ENCODE measurements at places on chromosomes 16 and 17.
A peak's percentile ranks its signal among the peaks of the same experiment; 100 is the strongest.

DNA sequence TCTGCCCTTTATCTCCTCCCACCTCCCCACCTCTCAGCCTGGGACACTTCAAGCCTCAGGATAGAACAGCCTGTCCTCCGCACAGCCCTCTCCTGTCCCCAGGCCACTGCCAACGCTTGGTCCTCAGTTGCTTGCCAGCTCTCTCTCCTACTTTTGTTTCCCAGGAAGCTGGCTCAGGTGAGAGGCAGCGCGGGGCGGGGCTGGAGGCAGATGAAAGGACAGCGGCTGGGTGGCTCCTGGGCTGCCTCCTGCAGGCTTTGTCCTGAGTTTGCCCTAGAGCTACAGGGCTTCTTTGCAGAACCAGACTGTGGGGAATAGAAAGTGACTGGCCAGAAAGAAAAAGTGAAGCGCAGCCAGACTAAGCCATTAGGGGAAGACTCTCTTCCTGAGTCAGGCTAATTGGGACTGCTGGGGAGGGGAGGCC is 48.2 kb upstream of the CDC42EP4 start:
- no peak for DNase-seq

DNA sequence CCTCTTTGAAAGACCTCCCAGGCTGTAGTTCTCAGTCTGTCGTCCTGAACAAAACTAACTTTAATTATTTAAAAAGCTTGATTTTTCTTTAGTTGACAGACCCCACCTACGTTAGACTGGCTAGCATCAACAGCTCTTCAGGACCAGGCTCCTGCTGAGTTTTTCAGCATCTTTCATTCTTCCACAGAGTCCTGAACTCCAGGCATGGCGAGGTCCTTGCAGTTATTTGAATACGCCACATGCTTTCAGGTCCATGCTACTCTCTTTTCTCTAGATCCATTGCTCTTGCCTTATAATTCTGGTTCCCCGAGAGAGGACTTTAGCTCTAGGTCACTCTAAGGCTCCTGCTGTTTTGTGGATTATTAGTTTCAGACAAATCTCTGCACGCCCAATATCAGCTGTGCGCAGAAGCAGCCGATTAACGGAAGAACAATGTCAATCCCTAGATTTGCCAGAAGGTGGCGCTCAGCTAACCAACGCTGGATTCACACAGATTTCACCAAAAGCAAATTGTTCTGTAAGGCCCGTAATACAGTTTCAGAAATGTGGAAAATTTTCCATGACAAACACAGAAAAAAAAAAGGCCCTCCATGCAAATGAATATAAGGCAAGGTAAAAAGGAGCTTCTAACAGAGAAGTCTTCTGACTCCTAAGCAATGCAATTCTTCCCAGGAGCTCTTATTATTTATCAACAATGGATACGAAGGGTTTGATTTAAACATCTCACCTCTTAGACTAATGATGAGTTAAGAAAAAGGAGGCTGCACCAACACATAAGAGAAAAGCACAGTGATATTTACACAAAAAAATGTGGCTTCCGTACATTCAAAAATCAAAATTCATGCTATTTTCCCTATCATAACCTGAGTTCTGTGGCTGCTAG is 33.5 kb upstream of the BCO1 start:
- no peak for DNase-seq

DNA sequence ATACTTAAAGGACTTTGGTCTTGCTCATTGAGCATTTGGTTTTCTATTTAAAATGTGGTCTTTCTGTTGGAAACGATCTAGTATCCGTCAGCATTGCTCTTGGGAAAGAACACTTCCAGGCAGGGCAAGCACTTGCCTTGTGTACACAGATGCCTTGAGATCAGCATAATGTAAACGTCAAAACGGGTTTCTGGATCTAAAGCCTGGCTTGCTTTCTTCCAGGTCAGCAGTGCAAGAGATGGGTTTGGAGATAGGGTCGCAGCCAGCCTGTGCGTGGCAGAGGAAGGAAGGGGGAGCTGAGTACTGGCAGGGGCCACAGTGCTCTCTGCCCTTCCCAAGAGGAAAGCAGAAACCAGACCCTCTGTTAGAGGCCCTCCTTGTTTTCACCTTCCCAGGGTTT is 175.5 kb downstream of the LGALS9B start:
- DNase-seq: no peak

DNA sequence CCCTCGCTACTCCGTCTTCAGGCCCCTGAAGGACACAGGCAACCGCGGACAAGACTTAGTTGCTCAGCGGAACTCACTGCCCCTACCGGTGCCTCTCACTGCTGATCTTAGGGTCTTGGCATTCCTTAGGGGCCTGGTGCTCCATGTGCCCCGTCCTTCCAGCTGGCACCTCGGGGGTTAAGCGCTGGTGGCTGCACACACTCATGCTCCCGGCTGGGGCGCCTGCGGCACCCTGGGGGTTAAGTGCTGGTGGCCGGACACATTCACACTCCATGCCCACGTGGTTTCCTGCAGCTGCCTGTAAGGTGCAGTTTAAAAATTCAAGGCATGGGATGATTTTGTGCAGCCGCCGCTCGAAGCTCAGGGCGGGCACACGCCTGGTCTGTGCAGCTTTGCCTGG is 45.1 kb downstream of the BAIAP2 start:
- no peak for DNase-seq

DNA sequence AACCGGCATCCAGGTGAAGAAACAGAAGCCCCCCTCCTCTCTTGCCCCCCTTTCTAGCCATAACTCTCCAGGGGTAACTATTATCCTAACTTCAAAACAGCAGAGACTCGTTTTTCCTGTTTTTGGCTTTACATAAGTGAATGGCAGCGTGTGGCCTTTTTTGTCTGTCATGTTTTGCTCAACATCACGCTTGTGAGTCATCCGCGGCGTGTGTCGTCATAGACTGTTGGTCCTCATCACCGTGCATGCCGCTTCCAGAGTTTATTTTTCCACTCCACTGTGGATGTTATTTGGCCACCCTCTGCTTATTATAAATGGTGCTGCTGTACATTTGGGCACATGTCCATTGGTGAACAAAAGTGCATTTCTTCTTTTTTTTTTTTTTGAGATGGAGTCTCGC is 52.6 kb downstream of the ERN1 start:
- no peak for DNase-seq

DNA sequence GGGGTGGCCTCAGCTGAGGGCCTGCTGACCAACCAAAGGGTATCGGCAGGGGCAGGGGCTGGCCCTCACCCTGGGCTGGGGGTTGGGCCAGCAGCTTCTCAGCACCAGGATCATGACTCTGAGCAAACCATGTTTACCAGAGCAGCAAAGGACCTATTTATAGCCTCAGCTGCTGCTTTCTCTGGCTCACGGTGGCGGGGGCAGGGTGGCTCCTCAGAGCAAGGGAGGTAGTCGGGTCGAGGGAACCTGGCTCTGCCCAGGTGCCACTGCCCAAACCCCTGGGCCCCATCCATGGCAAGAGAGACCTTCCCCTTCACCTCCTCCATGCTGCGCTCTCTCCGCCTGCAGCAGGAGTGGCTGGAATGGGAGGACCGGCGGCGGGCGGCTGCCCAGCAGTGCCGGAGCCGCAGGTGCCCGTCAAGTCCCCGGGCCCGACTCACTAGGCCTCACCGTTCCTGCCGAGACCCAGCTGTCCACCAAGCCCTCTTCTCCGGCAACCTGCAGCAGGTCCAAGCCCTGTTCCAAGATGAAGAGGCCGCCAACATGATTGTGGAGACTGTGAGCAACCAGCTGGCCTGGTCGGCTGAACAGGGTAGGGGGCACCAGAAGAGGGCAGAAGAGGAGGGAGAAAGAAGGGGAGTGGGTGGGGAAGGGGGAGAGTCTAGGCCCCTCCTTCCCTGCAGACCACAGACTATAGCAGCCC is at the start of gene ASB16:
Gene ASB16 (plus strand): TSS at position 206 of the 703 bp plus-strand sequence. CDS start 86 bp downstream, at position 292.
- no peak for DNase-seq

GRCh38 chr17:81935709-81936084 is 1.4 kb downstream of the PYCR1 start:
- DNase-seq: no peak

DNA sequence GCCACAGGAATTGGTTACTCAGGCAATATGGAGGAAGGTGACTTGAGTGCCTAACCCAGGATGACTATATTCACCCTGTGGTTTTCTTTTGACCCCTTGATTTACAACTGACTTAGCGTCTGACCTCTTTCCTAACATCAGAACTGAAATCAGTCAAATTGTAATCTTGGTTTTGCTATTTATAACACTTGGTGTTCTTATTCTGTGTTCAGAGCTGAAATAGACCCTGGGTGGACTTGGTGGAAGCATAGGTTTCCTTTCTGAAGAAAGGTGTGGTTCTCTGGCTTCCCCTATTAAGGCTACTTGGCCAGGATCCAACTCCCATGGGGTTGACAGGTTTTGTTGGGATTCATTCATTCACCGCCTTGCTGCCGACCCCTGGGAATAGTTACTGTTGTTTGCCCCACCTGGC is 80.8 kb downstream of the CLEC16A start:
- no peak for DNase-seq

- no peak for DNase-seq
These were observed 23.6 kb upstream of the ATF7IP2 start for GRCh38 chr16:10362077-10362863.

- DNase-seq: no peak
These were observed 89.9 kb downstream of the C16orf78 start for GRCh38 chr16:49463529-49463928.

DNA sequence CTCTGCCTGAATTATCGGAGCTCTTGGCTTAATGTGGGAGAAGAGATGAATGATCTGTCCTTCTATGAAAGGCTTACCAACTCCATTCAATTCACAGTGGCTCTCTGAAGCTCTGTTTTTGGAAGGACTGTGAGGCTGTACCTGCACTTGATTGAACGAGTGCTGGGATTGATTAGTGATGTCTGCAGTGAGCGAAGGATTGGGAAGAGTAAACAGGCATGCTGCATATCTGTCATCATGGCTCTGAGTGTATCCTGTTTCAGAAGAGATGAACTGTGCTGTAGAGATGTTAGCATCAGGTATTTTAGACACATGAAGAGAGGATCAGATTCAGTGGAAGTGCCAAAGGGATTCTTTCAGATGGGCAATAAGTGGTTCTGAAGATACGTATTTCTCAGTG is 564.0 kb downstream of the MAF start:
- no peak for DNase-seq

DNA sequence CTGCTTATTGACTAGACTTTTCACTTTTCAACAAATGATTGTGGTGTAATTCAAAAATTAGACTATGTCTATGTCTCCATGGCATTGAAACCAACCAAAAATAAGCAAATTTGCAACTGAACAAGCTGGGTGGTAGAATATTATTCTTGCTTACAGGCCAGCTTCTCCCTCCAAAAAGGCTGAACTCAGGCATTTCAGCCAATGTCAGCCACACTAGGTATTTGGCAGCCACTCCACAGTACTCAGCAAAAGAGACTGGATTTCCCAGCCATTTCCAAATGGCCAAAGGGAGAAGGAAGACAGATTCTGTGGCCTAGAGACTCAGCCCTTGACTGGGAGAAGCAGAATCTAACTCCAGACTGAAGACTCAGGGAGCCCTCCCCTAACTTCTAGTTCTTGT is 121.8 kb upstream of the IRX5 start:
- no peak for DNase-seq

GRCh38 chr16:73086108-73086507 is 38.2 kb upstream of the ZFHX3 start:
- DNase-seq: no peak

DNA sequence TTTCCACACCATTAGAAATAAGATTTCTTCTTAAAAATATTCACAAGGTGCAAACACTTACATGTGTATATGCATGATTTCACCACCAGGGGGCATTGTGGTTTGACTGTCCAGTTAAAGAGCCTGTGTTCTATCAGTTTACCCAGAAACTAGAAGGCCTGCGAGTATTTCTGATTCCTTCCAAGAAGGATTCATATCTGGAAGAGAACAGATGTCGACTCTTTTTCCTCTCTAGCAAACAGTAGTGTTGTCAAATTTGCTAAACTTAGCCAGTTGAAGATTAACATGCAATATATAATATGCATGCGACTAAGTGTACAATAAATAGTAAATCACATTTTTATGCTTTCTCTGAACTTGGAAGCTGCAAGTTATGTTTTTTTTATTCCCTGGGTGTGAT is 404.1 kb downstream of the WWOX start:
- no peak for DNase-seq

DNA sequence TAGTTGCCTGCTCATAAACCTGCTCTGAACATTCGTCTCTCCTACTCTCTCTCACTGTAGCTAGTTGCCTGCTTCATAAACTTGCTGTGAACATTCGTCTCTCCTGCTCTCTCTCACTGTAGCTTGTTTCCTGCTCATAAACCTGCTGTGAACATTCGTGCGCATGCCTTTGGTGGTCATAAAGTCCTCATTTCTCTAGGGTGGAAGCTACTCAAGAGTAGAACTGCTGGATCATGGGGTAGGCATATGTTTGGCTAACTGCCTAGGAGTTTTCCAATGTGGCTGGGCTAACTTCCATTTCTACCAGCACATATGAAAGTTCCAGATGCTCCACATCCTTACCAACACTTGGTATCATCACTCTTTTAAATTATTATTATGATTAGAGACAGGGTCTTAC is 174.6 kb upstream of the RPH3AL start:
- DNase-seq: no peak

DNA sequence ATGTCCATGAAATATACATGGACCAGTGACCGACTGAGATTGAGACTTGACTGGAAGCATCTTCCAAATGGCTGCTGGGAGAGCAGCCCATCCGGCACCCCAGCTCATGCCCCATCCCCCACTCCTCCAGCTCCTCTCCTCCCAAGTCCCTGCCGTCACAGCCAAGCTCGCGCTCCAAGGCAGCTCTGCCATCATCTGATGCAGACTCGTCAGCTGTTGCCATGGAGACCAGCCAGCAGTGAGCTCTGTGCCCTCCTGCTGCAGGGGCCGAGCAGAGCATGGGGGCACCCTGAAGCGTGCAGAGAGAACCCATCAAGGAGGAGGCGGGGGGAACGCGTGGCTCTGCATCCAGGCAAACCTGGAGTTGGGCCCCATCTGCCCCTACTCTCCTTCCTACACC is 74.5 kb upstream of the TNRC6C start:
- DNase-seq: peak; percentile 71

DNA sequence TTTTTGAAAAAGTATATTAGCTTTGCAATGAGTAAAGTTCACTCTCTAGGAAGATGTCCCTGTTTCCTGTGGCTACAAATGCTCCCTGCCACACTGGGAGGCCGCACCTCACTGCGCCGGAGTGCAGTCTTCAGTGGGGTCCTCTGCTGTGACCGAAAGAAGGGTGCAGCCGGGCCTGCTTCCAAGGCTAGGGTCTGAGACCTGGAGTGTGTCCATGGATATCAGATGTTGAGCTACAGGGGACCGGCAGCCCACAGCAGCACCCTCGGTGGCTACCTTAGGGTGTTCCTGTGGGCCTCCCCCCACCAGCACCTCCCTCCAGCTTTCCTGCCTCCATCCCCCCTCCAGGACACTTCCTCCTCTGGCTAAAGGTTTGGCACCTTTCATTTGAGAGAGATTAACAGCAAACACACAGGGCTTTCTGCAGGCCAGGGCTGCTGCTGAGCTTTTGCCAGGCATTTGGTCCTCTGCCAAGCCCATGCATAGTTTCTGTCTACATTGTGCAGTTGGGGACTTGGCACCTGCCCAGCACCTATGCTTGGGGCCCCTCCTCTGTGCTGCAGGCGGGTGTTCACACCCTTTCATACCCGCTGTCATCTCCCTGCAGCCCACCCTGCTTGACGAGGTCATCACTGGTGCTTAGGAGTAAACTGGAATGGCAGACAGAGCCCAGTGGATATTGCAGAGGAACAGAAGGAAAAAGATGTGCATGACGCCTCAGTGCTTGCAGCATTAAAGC is 33.8 kb upstream of the CRISPLD2 start:
- peak; percentile 62 for DNase-seq

GRCh38 chr17:81003711-81004475 is 12.3 kb downstream of the CHMP6 start:
- no peak for DNase-seq

GRCh38 chr17:67974598-67975066 is 21.6 kb downstream of the C17orf58 start:
- no peak for DNase-seq

- DNase-seq: no peak
These were observed 2.8 kb downstream of the UBTF start for GRCh38 chr17:44216694-44217093.

Data from DMS79 (cell line).